HFFc6 (cell line): ENCODE measurements at places on chromosomes 6 and 20. TPM values are rescaled to one million over a fixed set of nuclear protein-coding genes. Genes with fewer than 3 reads are reported as not detected.

NMBR gene
- not detected in 3 replicates for total RNA-seq

PHACTR1 gene
- total RNA-seq, result 2.9 to 4.2 TPM (median 3.9 TPM) in 3 replicates

DYNLT1 gene
- total RNA-seq, result 166 to 187 TPM (median 185 TPM) in 3 replicates

- H3K4me3 ChIP-seq, result no peak overlapping the region
- peaks cover 5% of the 10 kb centered on the region; the same call in 1 of the 2 replicates for H3K36me3 ChIP-seq
- peaks cover 2% of the 10 kb centered on the region for H3K27me3 ChIP-seq
- peak; percentile 7 for DNase-seq
- H3K4me1 ChIP-seq, result 0 out of 2 replicates have a peak, but pooled peaks cover 5% of the 10 kb centered on the region
Measured at GRCh38 chr20:6074145-6074561, 20.3 kb upstream of the LRRN4 start.

DNA sequence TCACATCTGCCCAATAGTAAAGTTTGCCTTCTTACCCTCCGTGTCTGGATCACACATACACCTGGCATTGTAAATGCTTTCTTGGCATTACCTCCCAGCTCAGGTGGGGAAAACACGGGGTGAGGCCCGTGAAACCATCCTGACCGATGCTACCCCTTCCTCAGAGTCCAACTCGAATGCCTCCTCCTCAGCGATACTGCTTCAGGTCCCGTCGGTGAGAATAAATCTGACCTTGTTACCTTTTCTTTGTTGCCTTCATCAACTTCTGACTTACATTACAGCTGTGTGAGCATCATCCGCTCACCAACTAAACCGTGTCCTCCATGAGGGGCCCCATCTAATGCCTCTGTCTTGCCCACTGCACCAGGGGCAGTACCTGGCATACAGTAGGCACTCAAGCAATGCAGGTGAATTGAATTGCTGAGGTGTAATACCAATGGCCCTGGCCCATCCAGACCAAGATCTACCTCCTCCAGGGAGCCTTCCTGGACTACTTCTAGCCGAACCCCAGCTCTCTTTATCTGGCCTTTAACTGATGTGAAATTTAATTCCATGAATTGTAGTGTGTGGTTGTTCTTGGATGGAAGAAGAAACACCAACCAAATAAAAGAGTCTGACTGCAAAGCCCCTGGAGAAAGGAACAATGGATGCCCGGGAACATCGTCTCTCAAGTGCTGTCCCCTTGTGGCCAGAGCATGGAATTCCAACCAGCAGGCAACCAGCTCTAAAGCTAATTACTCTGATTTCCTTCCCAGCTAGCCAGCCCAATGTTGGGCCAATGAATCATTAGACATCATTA, 141.5 kb downstream of the ANKRD60 start:
- H3K36me3 ChIP-seq, result 0 out of 2 replicates have a peak, but pooled peaks cover 4% of the 10 kb centered on the region
- peak; percentile 26 for DNase-seq
- no peak overlapping the region for H3K27ac ChIP-seq
- peaks cover 7% of the 10 kb centered on the region for H3K4me1 ChIP-seq

GRCh38 chr6:116461932-116462885, 1.0 kb downstream of the CALHM6 start:
- H3K36me3 ChIP-seq, result no peaks in the 10 kb centered on the region
- peaks cover 15% of the 10 kb centered on the region for H3K4me1 ChIP-seq
- H3K4me3 ChIP-seq, result peak overlapping the region; percentile 70
- H3K27me3 ChIP-seq, result peaks cover 5% of the 10 kb centered on the region; the same call in 1 of the 2 replicates

- H3K4me1 ChIP-seq, result peaks cover 24% of the 10 kb centered on the region
- peak overlapping the region; percentile 77 for H3K4me3 ChIP-seq
- H3K27me3 ChIP-seq, result no peaks in the 10 kb centered on the region; the same call in 1 of the 2 replicates
- H3K27ac ChIP-seq, result peak overlapping the region; percentile 60
- peak; percentile 65 for DNase-seq
Measured at GRCh38 chr6:82298012-82298411, 50.5 kb upstream of the IBTK start.

DNA sequence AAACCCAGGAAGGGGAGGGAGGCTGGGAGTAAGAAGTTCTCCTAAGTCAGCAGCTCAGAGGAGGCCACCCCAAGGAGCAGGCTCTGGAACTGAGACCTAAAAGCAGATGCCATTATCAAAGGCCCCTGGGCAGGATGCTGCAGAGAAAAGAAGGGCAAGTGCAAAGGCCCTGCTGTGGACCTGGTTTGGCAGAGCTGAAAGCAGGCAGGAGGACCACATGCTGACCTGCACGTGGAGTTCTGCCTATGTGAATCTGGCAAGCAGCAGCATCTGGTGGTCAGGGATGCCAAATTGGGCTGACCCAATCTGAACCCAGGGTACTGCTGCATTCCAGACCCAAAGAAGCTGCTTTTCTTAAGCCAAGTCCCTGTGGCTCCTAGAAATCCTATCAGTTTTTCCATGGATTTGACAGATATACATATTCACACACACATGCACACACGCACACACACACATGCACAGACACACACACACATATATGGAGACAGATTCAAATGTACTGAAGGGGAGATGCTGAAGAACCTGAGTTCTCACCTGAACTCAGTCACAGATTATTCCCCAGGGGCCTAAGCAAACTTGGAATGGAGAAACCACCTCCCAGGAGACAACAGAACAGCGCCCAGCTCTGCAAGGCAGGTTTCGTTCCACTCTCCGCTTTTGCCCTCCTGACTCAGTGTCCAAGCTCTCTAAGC, 119.9 kb downstream of the FOXA2 start:
- no peaks in the 10 kb centered on the region for H3K36me3 ChIP-seq
- H3K27me3 ChIP-seq, result no peaks in the 10 kb centered on the region
- H3K4me3 ChIP-seq, result no peak overlapping the region
- no peak overlapping the region for H3K27ac ChIP-seq
- no peaks in the 10 kb centered on the region for H3K4me1 ChIP-seq

DNA sequence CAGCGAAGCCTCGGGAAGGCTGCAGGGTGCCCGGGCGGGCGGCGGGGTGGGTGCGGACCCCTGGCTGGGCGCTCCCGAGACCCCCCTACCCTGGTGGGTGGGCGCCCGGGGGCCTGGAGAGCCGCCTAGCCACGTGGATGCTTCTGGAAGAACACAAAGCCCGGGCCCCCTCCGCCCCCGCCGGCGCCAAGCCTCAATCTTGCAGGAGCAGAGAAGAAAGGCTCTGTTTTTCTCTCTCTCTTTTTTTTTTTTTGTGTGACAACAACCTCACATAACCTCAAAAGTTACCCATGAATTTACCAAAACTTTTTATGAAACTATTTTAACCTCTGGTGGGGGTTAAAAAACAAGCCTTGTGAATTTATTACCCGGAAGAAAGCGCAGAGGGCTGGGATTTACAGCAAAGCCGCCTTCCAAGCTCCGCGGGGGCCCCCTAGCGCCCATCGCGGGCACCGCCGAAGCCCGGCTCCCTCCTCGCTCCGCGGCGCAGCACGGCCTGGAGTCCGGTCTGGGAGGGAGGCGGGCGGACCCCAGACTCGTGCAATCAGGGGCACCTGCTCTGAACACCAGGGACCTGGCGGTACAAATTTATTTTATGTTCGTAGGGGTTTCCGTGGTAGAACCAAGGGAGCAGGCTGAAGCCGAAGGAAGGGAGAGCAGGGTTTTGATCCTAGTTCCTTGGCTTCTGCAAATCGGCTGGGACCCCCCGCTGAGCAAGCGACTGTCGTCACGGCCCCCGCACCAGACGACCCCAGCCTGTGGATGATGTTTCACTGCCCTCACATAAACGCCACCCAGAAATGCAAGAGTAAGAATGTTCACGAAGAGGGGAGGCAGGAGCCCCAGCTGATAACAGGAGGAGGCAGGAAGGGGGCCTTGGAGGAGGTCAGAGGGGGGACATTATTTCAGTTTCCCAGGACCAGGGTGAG, 58.9 kb downstream of the ZNF831 start:
- H3K27me3 ChIP-seq, result peaks cover 42% of the 10 kb centered on the region
- H3K4me3 ChIP-seq, result peak overlapping the region; percentile 82
- peak; percentile 43 for DNase-seq
- no peak overlapping the region for H3K27ac ChIP-seq
- H3K36me3 ChIP-seq, result no peaks in the 10 kb centered on the region
